Activated CD8-positive, alpha-beta memory T cell treated with anti-CD3 and anti-CD28 coated beads, Interleukin-2, amount 50 U/mL, for 48 hours (primary cell): ENCODE measurements at places on chromosomes 11 and 22.
A peak's percentile ranks its signal among the peaks of the same experiment; 100 is the strongest.

- no peak for DNase-seq
Measured at GRCh38 chr11:107756553-107756952, 44.7 kb upstream of the SLN start.

DNA sequence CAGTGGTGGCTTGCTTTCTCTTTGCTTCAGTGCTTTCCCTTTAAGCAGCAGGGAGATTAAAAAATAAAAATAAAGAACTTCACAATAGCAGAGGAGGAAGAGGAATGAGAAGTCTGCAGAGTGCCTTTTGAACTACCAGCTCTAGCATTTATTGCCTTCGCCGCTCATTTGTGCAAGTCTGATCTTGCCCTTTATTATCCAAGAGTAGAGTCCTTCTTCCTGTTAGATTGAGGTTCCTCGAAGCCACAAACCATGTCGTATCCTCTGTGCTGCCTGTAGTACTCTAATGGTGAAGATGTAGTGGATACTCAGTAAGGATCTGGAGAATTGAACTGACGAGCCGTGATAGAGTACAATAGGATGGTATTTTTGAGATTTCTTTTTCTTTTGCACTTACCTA, 101.2 kb upstream of the RAG2 start:
- no peak for DNase-seq

- DNase-seq, result no peak
Measured at GRCh38 chr11:130865091-130865773, 51.0 kb downstream of the SNX19 start.

DNA sequence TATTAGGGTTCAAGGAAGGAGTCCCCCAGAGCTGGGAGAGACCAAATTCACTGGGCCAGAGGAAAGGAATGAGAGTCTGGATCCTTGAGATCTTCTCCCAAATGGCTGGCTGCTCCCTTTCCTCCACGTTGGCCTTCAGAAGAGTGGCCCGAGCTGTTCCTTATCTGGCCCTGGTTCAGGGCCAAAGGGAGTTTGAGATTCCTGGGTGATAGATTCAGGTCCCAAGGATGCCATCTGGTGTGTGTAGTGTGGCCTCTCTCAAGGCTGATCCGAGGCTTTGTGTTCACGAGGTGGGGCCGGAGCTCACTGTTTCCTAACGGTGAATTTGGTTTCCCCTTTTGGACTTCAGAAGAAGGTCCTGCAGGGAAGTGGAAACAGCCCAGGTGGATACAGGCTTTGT, 17.4 kb upstream of the ABCC8 start:
- DNase-seq, result no peak

GRCh38 chr22:36928196-36928595, 14.8 kb downstream of the CSF2RB start:
- no peak for DNase-seq

DNA sequence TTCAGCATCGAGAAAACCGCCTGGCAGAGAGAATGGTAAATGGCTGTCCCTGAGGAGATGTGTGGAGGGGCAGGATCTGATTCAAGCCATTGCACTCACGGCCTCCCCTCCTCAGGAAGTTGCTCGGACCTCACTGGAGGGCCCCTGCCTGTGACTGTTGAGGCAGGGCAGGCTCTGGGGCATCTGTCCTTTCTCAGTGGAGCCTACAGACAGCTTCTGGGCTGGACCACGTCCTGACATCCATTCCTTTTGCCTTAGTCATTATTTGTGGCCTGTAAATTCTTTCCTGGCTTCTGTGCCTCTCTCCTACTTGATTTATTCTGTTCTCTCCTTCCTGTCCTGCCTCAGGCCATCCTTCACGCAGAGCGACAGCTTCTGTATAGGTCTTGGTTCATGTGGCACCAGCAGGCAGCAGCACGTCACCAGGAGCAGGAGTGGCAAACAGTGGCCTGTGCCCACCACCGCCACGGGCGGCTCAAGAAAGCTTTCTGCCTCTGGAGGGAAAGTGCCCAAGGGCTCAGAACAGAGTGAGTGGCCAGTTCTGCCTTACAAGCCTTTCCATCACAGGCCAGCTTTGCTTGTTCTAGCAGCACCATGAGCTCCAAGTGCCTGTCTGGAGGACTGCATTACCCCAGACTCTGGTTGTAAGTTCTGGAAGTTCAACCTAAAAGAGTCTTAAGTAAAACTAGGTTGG, 59.6 kb downstream of the PISD start:
- no peak for DNase-seq

DNA sequence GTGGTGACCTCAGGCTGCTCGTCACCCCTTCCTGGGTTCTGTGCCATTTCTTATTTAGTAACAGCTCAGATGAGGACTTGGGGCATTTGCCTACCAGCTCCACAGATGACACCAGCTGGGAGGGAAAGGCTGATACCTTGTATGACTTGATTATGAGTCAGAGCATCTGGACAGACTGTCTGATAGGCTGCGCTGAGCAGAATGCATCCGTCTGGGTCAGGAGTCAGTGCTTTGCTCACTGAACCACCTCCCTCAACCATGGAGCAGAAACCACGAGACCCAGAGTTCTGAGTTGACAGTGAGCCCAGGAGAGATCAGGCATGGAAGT, 6.8 kb downstream of the ST14 start:
- no peak for DNase-seq

DNA sequence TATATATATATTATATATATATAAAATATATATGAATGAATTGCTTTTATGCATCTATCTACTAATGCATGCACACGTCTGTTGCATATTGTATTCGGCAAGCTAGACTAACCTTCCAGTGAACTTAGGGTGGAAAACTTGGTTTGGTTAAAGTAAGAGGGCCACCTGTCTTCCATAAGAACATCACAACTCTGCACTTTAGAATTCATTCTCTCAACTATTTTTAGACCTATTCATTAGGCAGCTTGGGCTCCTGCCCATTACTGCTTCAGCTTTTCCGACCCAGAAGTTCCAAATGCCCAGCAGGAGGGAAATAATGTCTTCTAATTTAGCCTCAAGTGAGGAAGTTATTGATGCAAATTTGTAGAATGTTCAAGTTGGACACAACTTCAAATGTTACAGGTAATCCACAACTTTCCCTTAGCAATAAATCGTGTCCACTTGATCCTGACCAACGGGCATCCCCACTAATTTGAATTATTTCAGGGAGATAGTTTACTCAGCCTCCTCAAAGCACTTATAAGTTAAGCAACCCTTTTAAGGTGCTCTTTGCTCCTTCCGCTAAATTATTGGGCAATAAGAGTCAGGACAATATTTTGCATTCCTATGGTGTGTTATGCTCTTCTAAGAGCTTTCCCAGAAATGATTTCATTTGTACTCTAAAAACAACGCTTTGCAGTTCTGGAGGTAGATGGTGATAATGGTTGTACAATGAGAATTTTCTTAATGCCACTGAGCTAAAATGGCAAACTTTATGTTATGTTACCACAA, 132.3 kb downstream of the OPCML start:
- no peak for DNase-seq

GRCh38 chr11:64687204-64687603, 35.8 kb downstream of the NRXN2 start:
- no peak for DNase-seq

DNA sequence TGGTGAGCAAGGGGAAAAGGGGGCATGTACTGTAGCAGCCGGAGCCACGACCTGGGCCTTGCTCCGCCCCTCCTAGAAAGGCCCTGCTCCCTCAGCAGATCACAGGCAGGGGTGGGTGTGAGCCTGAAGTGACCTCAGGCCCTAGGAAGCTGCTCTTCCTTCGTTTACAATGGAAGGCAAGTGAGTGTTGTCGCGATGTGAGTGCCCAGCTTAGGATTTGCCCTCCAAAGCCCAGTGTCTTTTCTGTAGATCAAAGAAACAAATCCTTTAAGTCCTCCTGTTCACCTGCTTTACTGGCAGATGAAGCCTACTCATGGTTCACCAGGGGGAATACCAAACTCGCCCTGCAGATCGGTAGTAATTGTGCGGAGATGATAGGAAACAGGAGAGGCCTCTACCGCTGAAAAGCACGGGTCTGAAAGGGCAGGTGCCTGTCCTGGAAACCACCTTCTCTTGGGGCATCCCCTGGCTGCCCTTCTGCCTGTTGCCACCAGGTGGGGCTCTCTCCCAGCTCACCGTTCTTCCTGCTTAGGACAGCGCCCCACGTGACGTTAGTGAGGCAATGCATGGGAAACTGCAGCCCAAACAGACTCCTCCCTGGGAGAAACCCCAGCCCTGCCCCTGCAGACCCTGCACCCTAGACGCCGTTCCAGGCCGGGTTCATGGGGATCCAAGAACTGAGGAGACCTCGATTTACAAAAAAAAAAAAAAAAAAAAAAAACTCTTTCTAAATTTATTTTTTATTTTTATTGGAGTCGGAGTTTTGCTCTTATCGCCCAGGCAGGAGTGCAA, 45.9 kb upstream of the RAB1B start:
- DNase-seq, result peak; percentile 94

DNA sequence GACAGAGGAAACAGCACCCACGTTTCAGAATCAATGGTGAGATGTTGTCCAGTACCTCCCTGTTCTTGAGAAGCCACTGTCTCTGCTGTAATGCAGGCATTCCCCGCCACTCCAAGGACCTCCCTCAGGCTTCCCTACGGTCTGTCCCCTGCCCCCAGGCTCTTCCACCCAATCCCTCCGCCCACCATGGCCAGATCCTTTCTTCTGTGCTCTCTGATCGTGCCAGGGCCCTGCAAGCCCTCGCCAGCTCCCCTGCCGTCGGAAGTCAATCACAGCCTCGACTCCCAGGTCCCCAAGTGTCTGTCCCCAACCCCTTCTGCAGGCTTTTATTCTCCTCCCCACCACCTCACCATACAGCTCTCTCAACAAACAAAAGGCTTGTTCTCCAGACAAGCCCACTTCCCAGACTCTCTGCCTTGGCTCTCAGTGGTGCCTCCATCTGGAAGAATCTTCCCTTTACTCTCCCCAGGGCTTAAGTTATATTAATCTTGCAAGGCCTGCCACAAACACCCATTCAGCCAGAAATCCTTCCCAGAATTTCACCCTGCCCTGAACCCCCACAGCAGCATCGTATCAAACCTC, 13.7 kb downstream of the SCN4B start:
- DNase-seq, result no peak

GRCh38 chr22:28344918-28345703, 334.5 kb downstream of the TTC28 start:
- DNase-seq, result no peak

DNA sequence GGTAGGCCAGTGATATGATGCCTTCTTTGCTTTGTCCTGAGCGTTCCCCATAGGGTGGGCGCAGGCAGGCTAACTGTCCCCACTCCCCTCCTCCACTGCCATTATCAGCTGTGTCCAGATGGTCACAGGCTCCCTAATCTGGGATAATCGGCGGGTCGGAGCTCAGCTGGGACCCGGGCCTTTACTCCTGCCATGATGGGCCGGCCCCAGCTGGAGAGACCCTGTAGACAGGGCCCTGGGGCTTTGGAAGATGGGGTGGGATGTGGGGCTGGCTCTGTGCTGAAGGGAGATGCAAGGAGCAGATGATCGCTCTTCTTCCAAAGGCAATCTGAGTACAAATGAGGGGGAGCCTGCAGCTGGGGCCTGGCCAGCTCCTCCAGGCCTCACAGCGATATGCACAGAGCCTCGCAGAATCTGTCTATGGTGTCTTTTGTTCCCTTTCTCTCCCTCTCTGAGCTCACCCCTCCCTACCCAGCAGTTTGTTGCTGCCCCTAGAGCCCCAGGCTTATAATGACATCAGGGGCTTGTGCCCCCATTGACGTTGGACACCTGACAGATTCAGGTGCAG, 11.9 kb downstream of the KLHL35 start:
- DNase-seq, result no peak

- DNase-seq, result no peak
Measured at GRCh38 chr11:96303064-96303463, 39.9 kb downstream of the MAML2 start.

- DNase-seq, result no peak
Measured at GRCh38 chr22:48734359-48734758, 1093.3 kb downstream of the BRD1 start.

DNA sequence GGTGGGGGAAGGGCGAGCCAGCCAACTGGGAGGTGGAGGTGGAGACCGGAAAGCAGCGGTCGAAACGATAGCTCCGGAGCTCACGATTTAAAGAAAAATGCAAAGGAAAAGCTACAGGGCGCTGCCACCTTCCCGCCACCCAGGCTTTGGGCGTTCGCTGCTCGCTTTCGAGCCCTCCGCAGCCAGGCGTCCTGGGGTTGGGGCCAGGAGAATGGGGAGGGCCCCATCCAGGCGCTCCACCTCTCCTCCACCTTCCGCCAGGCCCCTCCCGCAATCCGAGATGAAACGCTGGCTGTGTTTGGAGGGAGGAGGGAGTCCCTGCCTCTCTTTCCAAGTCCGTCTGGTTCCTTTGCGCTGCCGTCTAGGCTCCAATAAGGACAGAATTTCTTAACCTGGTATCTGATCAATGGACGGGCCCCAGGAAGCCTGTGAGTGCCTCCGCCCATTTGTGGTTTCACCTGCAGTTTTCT, 483 bp upstream of the ABTB2 start:
- no peak for DNase-seq

DNA sequence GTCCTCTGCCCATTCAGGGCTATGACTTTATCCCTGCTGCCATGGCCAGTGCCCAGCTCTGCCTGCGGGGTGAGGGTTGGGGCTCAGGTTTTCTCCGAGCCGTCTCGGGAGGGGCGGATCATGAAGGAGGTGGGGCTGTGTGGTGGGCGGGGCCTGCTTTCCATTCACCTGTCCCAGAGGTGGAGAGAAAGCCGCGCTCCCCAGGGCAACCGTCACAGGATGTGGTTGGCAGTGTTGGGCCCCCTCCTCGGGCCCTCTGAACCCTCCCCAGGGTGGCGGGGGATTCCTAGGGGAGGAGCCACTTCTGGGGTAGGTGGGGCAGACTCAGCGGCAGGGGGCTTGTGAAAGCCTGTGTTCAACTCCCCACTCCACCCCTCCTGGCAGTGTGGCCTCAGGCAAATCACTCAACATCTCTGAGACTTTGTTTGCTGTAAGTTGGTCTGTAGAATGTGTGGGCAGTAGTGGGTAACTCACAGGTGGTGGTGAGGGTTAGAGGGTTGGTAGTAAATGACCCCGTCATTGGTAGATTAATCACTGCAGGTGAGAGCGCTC, 50.3 kb downstream of the CD6 start:
- peak; percentile 88 for DNase-seq

- no peak for DNase-seq
Measured at GRCh38 chr11:58650496-58650895, 28.0 kb downstream of the CNTF start.

- DNase-seq, result no peak
Measured at GRCh38 chr11:14908214-14908880, 16.3 kb upstream of the CYP2R1 start.

DNA sequence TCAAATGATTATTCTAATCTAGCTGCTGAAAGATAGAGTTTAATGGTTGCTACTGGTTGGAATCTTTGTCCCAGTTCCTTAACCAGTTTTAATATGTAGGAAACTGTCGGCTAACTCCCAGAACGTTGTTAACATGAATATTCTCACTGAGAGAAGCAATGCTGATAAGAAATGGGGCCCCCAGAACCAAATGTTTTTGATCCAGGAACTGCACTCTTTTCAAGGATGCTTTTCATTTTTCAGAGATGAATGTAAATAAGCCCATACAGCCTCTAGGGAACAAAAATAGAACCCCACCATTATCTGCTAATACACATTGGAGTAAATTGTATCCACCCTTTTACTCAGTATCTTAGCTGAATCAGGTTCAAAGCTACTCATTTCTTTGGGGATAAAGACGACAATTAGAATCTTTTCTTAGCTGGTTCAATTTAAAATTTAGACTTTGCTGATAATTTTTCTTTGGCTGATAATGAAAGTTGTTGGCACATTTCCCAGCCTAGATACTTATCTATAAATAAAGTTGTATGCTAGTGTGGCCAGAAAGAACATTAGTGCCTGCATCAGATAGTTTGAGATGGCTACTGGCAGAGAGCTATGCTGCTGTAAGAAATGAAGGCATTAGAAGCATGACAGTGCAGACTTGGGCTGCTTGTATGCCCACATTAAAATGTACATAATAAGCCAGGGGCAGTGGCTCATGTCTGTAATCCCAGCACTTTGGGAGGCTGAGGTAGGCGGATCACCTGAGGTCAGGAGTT, 323.3 kb upstream of the PDGFD start:
- no peak for DNase-seq
